ENCODE measurements at places on chromosomes 1 and 21.

DNA sequence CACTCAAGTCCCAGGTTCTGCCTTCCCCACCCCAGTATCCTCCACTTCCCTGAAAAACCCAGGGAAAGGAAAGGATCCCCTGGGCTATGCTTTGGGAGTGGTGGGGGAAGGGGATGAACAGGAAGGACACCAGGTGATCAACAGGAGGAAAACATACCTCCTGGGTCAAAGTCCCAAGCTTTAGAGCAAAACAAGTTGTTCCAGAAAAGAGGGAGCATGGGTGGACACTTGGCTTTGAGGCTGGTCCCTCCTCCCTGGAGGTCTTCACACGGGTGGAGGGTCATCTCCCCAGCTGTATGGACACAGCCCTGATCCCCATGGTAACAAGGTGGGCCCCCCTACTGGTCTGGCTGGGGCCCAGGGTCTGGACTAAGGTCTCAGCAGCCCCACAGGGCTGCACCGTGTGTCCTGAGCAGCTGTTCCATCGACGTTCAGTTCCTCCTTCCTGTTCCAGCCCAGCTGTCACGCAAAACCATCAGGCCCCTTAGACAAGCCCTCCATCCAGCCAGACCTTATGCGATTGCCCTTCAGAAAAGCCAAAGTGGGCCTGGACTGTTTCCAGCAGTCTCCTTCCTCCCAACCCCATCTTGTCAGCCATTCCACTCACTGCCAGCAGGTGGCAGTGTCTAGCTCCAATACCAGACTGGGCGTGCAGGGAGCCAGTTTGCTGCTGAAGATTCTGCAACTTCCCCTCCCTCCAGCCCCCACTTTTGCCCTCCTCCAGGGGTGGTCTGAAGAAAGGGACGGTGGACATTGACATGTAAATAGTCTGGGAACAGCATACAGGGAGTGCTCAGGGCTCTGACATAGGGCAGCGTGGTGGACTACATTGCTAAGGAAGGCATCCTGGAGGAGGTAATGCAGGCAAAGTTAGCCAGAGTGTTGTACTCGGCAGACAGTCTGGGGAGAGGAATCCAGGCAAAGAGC lies 2.9 kb upstream of the PDZK1IP1 start:
- DNase-seq, result no peak

- DNase-seq, result no peak
These were observed 19.0 kb downstream of the YTHDF2 start for GRCh38 chr1:28755701-28756100.

DNA sequence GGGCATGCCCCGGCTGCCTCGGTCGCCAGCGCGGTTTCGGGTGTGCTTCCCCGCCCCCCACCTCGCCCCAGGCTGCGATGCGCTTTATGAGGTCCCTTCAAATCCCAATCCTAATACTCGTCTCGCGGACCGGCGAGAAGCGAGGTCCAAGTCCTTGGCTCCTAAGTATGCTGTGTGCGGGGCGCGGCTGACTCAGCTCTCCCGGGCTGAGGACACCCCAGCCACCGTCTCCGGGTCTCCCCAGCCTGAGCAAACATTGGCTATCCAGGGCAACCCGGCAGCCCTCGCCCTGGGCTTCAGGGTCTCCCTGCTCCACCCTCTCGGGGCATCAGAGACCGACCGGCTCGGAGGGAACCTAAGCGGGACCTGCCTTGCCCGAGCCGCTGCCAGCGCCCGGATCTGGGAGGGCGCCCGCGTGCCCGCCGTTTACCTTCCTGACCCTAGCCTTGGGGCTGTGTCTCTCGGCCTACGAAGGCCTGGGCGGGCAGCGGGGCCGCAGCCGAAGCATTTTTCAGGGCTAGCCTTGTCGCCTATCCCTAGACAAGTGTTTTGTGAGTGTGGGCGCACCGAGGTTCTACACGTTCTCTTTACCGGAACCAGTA lies 1.2 kb downstream of the ITPKB start:
- DNase-seq, result no peak

DNA sequence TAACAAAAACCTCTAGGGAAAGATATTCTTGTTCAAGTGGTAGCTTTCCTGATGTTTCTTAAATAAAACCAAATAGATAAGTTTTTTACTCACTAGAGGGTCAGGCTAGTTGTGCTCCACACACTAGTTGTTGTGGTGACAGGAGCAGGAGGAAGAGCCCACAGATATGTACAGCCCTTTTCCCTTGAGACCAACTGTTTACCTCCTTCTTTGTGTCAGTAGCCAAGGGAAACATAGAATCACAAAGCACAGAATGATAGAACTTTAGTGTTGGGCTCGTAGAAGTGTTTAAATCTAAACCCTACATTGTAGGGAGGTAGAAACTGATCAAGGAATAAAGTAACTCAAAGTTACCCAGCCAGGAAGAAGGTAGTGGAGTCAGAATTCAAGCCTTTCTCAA lies 309.0 kb downstream of the CTH start:
- no peak for DNase-seq

DNA sequence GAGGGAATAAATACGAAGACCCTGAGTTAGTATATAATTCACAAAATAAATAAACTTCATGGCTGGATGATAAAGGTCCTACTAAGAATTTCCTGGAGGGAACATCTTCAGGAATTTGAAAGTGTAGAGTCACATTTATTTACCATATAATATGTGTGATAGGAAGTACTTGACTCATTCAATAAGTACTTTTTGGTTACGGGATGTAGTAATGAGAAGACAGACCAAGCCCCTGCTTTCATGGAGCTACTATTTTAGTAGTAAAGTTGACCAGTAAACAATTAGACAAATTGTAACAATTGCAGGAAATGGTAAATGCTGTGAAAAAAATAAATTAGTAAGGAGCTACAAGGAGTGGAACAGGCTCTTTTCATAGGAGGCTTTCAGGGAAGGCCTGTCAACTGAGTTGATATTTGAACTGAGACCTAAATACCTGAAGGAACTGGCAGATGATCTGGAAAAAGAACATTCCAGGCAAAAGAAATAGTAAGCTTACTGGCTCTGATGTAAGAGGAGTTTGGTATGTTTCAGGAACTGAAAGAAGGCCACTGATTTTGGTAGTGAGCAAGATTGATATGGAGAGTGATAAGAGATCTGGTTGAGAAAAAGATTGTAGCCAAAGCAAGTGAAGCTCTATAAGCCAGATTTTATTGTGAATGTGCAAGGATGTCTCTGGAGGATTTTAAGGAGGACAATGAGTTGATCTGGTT lies 36.2 kb downstream of the CAMSAP2 start:
- no peak for DNase-seq

- no peak for DNase-seq
These were observed 16.0 kb downstream of the ELOA start for GRCh38 chr1:23759277-23759676.

DNA sequence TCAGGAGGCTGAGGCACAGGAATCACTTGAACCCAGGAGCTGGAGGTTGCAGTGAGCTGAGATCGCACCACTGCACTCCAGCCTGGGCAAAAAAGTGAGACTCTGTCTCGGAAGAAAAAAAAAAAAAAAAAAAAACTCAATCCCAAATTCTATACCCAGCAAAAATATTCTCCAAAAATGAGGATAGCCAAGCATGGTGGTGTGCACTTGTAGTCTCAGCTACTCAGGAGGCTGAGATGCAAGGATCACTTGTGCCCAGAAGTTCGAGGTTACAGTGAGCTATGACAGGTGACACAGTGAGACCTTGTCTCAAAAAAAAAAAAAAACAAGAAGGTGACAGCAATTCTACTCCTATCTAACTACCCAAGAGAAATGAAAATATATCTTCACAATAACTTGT lies 6.4 kb downstream of the TMEM50B start:
- DNase-seq, result no peak

GRCh38 chr1:170357750-170358149 lies 174.2 kb upstream of the GORAB start:
- no peak for DNase-seq

DNA sequence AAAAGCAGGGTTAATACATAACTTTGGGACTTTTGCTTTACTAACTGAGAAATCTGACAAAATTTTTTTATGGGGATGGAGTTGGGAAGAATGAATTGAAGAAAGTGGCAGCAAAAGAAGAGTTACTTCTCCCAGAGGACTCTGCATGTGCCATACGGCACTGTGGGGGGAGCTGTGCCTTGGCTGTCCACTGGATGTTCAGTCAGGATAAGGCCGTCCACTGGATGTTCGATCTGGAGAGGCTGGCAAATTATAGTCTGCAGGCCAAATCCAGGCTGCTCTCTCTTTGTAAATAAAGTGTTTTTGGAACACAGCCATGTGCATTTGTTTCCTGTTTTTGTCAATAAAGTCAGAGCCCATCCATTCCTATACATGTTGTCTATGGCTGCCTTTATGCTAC lies 4.5 kb upstream of the MAP3K7CL start:
- no peak for DNase-seq

DNA sequence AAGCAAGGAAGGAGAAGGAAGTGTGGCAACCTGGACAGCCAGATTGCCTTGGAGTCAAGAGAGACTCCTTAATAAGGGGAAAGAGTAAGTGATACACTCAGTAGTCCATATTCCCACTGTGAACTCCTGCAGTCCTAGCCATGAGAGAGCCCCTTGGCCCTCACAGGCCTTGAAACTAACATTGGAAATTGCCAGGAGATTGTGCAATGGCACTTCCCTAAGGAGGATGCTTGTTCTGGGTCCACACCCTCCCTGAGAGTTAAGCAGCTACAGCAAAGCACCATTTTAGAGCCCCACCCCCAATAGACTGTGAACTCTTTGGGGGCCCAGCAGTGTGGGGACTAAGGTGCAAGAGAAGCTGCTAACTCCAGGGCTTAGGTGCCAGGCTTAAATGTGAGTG lies 367.7 kb upstream of the CAMK1G start:
- no peak for DNase-seq

DNA sequence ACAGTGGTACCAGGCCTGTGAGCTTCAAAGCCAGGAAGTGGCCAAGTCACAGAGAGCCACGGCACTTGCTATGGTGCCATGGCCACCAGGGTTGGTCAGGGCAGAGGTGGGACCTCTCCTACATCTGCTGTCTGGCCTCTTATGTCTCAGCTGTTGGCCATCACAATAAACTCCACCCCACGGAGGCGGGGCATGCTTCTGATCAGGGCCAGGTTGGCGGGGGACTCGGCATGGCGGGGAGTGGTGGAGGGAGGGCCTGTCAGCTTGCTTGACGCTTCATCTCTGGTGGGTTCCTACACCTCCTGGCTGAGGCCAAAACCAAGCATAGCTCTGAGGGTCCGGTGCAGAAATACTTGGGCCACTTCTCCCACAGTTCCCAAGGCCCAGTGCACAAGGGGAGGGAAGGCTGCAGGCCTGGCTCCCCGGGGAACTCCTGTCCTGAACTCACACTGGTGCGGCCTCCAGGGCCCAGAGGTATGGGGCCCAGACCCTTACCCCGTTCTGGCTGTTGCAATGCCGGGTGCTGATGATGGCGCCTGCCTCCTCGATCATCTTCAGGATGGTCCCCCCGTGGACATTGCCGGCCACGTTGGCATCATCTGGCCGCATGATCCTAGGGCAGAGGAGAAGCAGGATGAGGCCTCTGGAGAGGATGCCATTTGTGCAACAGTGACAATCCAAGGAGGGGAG lies 44.2 kb downstream of the ACOT7 start:
- no peak for DNase-seq

- no peak for DNase-seq
These were observed 81.6 kb upstream of the ACTL8 start for GRCh38 chr1:17673329-17674072.

DNA sequence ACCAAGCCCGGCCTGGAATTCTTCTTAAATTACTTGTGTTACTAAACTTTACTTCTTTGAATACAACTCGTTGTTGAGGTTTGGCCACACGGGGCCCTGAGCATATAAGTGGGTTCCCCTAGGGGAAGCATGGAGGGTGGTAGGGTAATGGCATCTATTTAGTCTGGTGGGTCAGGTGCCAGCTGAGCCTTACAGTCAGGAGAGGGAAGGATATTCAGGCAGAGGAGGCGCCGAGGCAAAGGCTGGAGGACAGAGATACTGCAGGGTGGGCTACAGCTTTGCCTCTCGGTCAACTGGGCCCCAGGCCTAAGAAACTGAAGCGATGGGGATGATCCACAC lies 424 bp upstream of the NECAP2 start:
- DNase-seq, result no peak

DNA sequence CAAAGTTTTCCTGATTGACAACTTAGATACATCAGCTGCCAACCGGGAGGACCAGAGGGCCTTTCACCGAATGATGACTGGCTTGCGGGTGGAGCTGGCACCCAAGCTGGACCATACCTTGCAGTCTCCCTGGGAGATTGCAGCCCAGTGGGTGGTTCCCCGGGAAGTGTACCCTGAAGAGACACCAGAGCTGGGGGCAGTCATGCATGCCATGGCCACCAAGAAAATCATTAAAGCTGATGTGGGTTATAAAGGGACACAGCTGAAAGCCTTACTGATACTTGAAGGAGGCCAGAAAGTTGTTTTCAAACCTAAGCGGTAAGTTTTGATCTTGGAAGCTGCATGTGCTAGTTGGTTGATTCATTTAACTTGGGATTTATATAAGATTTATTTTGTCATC lies 18.2 kb downstream of the FAM20B start:
- no peak for DNase-seq

GRCh38 chr1:196444634-196445033 lies 163.6 kb downstream of the KCNT2 start:
- no peak for DNase-seq

DNA sequence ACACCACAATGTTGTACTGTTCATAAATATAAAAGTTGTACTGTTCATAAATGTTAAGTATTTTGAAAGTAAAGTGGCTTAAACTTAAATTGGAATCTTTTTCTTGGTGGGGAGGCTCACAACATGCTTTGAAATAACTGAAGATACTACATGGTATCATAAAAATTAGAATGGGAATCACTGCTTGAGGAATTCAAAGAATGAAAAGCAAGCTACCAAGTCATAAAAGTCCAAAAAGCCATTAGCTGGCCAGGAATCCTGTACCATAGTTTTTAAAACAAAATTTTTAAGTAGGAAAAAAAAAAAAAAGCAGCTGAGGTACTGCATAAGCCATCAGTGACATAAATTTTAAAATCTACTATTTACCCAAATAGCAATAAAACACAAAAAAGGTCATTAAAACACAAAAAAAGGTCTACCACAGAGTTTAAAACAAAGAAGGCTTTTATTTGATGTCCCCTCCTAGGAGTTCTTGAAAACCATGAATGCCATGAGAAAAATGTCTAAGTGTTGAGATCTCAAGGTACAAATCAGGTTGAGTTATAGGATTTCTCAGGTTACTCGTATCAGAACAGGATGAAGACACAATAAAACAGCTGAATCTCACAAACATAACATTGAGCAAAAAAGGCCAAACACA lies 8.6 kb downstream of the ZZZ3 start:
- no peak for DNase-seq

GRCh38 chr1:172530000-172530399 lies 3.0 kb upstream of the SUCO start:
- no peak for DNase-seq

DNA sequence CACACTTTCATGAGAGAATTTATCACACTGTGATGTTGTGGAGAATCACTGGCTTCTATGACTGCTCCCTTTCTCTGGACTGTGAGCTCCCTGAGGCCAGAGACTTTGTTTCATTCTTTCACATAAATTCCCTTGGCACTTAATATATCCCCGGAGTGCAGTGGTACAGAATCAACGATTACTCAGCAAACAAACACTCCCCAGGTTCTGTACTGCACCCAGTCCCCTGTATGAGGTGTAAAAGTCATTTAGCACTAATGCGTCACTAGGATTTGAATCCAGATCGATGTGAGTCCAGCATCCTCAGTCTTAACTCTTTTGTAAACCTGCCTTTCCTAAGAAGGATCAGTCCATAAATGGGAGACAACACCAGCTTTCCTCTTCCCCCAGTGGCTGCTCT lies 6.8 kb upstream of the UTP25 start:
- no peak for DNase-seq

- DNase-seq, result no peak
These were observed 1.1 kb downstream of the PIK3CD start for GRCh38 chr1:9652379-9653209.

- DNase-seq, result no peak
These were observed 66.0 kb upstream of the GRIK3 start for GRCh38 chr1:37100310-37100709.

GRCh38 chr1:2921970-2922686 lies 99.1 kb upstream of the ACTRT2 start:
- no peak for DNase-seq
